Right atrium auricular region (tissue), 2 donors: ENCODE measurements at places on chromosomes 4 and X.

DNA sequence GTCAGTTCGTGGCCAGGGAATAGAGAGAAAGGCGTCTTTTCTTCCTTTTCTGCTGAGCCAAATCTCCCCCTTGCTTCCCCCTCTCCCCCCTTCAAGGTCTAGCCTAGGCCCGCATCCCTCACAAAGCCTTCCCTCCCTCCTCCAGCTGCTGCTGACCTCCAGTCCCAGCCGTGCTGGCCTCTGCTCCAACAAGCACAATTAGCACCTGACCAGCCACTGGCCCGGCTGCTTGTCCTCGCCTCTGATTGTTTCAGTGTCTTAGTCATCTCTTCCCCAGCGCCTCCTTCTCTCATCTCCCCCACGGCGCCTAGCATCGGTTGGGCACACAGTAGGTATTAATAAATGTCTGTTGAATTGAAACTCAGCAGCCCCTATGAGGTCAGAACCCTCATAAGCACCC lies 4.2 kb downstream of the ELF4 start:
- no peak overlapping the region for H3K27ac ChIP-seq
- no peak overlapping the region for H3K4me3 ChIP-seq
- H3K4me1 ChIP-seq = peaks cover 24% of the 10 kb centered on the region
- no peak for DNase-seq
- H3K36me3 ChIP-seq = no peaks in the 10 kb centered on the region

- no peaks in the 10 kb centered on the region for H3K27me3 ChIP-seq
- DNase-seq = no peak
- H3K27ac ChIP-seq = no peak overlapping the region
- H3K36me3 ChIP-seq = no peaks in the 10 kb centered on the region
- no peak overlapping the region for H3K4me3 ChIP-seq
Observed at GRCh38 chr4:131499141-131499873, 1649.8 kb upstream of the PCDH10 start.

DNA sequence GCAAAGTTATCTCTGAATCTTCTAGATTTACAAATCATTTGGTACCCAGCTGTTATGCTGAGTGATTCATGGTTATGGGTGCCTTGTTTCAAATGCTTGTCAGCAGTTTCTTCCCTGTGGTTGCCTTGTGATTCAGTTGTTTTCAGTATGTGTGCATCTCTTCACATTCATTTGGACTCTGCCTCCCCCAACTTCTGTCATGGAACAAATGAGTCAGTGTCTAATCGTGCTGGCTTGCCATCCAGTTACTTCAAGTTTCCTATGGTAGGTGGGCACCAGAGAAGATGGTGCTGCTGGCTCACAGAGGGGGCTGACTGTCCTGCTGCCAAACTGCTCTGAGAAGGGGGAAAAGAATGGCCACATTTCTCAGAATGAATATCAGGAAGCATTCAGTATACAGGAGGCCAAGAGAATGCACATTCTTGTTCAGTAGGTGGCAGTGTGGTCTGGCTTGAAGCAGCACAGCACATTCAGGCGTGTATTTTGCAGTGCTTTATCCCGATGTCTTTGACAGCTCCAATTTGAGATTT lies 260.9 kb downstream of the GLUD2 start:
- H3K27me3 ChIP-seq = no peaks in the 10 kb centered on the region
- H3K4me3 ChIP-seq = no peak overlapping the region
- no peak for DNase-seq
- no peaks in the 10 kb centered on the region for H3K4me1 ChIP-seq
- no peaks in the 10 kb centered on the region for H3K36me3 ChIP-seq
- no peak overlapping the region for H3K27ac ChIP-seq

DNA sequence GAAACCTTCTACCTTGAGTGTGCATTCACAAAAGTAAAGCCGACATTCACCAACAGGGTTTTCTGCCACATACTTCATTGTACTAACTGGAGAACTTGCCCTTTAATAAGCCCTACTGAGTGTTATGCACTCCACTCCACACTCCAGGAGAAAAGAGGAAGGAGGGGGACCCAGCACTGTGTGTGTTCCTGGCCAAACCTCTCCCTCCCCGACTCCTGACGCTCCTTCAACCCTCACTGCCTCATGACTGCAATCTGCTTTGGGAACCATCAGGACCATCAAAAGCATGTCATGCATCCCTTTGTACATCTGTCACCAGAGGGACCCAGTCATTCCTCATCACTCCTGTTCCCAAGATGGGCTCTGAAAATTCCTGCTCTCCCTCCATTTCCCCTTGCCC lies 143.7 kb downstream of the RASL11B start:
- no peak for DNase-seq
- no peaks in the 10 kb centered on the region for H3K36me3 ChIP-seq
- no peaks in the 10 kb centered on the region for H3K27me3 ChIP-seq
- H3K27ac ChIP-seq = no peak overlapping the region
- H3K4me1 ChIP-seq = no peaks in the 10 kb centered on the region
- no peak overlapping the region for H3K4me3 ChIP-seq

DNA sequence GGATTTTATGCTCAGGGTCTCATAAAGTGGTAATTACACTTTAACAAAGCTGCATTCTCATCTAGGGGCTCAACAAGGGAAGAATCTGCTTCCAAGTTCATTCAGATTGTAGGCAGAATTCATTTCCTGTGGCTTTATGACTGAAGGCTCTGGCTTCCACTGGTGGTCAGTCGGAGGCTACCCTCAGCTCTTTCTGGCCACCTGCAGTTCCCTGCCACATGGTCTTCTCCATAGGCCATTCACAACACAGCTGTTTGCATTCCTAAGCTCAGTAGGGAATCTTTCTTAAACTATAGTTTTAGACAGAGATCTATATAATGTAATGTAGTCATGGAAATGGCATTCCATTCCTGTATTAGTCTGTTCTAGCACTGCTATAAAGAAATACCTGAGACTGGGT lies 973.0 kb upstream of the SLIT2 start:
- H3K4me1 ChIP-seq = no peaks in the 10 kb centered on the region
- H3K27me3 ChIP-seq = no peaks in the 10 kb centered on the region
- no peaks in the 10 kb centered on the region for H3K36me3 ChIP-seq
- no peak overlapping the region for H3K4me3 ChIP-seq

GRCh38 chr4:115515366-115515765 lies 401.9 kb upstream of the NDST4 start:
- no peak overlapping the region for H3K27ac ChIP-seq
- H3K36me3 ChIP-seq = no peaks in the 10 kb centered on the region
- H3K27me3 ChIP-seq = no peaks in the 10 kb centered on the region
- DNase-seq = no peak
- no peaks in the 10 kb centered on the region for H3K4me1 ChIP-seq
- H3K4me3 ChIP-seq = no peak overlapping the region

GRCh38 chrX:28693101-28693500 lies 105.9 kb downstream of the IL1RAPL1 start:
- no peaks in the 10 kb centered on the region for H3K27me3 ChIP-seq
- H3K27ac ChIP-seq = no peak overlapping the region
- no peaks in the 10 kb centered on the region for H3K36me3 ChIP-seq
- H3K4me1 ChIP-seq = no peaks in the 10 kb centered on the region

GRCh38 chr4:75919920-75920319 lies 17.7 kb upstream of the PPEF2 start:
- no peak overlapping the region for H3K4me3 ChIP-seq
- no peak for DNase-seq
- no peaks in the 10 kb centered on the region for H3K27me3 ChIP-seq
- no peak overlapping the region for H3K27ac ChIP-seq

- no peak overlapping the region for H3K27ac ChIP-seq
- no peak for DNase-seq
- H3K4me3 ChIP-seq = no peak overlapping the region
- H3K4me1 ChIP-seq = no peaks in the 10 kb centered on the region
Observed at GRCh38 chrX:149527705-149528104, 13.1 kb upstream of the EOLA1 start.

- no peaks in the 10 kb centered on the region for H3K4me1 ChIP-seq
- no peaks in the 10 kb centered on the region for H3K27me3 ChIP-seq
- no peak overlapping the region for H3K4me3 ChIP-seq
- peaks cover 7% of the 10 kb centered on the region for H3K36me3 ChIP-seq
Observed at GRCh38 chr4:24809376-24809775, 14.0 kb downstream of the SOD3 start.

- H3K27ac ChIP-seq = no peak overlapping the region
- no peak for DNase-seq
- H3K4me3 ChIP-seq = no peak overlapping the region
- no peaks in the 10 kb centered on the region for H3K36me3 ChIP-seq
Observed at GRCh38 chr4:175651756-175652310, 160.2 kb downstream of the GPM6A start.

DNA sequence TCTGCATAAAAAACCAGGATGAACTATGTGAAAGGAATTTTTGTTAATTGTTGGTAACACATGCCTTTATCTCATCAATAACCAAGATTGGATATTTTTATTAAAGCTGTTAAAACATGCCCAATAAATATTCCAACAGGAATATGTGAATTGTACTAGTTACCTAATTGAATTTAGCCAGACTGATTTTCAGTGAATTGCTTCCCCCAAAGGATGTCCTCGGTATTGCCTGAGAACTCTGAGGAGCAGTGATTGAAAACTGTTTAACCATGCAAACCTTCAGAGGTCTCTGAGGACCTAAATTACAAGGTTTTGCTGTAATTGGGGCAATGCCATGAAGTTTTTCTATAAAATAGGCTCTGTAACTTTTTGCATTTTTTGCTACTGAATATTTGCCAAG lies 66.6 kb downstream of the BLTP1 start:
- H3K27ac ChIP-seq = no peak overlapping the region
- no peak for DNase-seq
- no peak overlapping the region for H3K4me3 ChIP-seq
- no peaks in the 10 kb centered on the region for H3K27me3 ChIP-seq
- no peaks in the 10 kb centered on the region for H3K36me3 ChIP-seq
- no peaks in the 10 kb centered on the region for H3K4me1 ChIP-seq

DNA sequence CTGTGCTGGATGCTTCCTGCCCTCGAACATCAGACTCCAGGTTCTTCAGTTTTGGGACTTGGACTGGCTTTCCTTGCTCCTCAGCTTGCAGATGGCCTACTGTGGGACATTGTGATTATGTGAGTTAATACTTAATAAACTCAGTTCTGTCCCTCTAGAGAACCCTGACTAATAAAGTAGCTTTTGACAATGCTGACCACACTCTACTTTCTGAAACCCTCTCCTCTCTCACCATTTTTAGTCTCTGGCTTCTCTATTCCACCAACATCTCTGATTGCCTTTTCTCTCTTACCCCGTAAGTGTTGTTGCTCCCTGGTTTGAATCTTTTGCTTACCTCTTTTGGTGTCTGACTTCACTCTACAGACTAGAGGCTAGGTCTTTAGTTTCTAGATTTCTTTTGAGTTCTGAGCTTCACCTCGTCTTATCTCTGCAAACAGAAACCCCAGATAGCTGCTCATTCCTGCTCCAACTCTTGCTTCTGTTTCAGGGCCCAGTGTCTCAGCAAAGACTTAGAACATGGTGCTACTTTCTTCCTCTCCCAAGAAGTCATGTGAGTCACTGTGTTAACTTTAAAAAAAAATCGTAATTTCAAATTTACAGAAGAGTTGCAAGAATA lies 11.4 kb downstream of the TMSB4X start:
- H3K27me3 ChIP-seq = no peaks in the 10 kb centered on the region
- no peaks in the 10 kb centered on the region for H3K36me3 ChIP-seq

DNA sequence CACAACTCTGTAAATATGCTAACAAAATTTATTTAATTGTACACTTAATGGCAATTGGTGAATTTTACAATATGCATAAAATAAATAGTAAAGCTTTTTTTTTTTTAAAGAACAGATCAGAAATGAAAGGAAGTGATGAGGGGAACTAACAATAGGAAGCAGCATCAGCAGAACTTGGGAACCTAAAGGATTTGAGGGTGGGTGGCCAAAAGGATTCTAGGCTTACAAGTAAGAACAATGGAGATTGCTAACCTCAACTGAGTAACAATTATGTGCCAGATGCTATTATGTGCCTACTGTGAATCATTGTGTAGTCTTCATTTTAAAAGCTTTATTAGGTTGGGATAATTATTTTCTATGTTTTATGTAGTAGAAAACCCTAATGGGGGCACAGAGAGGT lies 185.2 kb downstream of the LDB2 start:
- no peaks in the 10 kb centered on the region for H3K27me3 ChIP-seq
- no peak for DNase-seq
- H3K36me3 ChIP-seq = no peaks in the 10 kb centered on the region
- H3K4me1 ChIP-seq = no peaks in the 10 kb centered on the region
- no peak overlapping the region for H3K4me3 ChIP-seq

DNA sequence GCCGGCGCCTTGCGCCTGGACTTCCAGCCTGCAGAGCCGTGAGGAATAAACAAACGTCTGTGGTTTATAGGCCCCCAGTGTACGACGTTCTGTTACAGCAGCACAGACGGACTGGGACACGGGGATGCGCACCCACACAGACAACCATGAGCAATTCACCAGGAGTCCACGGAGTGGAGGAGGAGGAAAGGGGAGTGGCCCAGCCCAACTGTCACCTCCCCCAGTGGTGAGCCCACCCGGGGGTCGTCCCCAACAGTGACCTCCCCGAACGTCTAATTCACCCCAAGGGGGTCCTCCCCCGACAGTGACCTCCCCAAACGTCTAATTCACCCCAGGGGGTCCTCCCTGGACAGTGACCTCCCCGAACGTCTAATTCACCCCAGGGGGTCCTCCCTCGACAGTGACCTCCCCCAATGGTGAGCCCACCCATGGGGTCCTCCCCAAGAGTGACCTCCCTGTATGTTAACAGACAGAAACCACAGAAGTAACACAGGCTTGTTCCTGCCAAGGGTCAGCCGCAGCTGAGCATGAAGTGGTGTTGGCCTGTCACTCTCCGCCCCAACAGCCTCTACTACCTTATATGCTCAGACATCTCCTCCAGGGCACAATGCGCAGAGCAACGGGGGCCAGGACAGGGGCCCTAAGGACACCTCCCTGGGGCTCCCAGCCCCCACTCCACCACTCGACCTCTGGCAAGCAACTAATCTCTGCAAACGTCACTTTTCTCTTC lies 6.2 kb downstream of the GAK start:
- no peaks in the 10 kb centered on the region for H3K36me3 ChIP-seq
- H3K4me1 ChIP-seq = peaks cover 51% of the 10 kb centered on the region
- DNase-seq = no peak
- no peak overlapping the region for H3K27ac ChIP-seq

DNA sequence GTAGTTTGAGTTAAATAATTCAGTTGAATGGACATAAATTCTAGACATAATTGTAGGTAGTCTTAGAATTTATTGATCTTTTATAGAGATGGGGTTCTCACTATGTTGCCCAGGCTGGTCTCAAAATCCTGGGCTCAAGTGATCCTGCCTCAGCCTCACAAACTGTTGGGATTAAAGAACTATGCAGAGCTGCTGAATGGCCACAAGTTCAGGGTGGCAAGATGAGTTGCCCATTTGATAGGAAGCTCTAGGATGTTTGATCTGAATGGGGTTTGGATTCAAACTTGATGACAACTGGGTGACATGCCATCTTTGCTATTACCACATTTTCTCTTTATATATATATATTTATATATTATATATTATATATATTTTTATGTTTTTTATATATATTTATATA lies 3.6 kb downstream of the RPL36A start:
- no peaks in the 10 kb centered on the region for H3K4me1 ChIP-seq
- H3K27me3 ChIP-seq = no peaks in the 10 kb centered on the region
- no peak overlapping the region for H3K27ac ChIP-seq
- H3K4me3 ChIP-seq = no peak overlapping the region
